ENCODE measurements at places on chromosomes 11 and 22.

- no peak for DNase-seq
Measured at GRCh38 chr22:36925388-36926290, 12.2 kb downstream of the CSF2RB start.

- DNase-seq = no peak
Measured at GRCh38 chr11:61948505-61948904, 1.6 kb upstream of the BEST1 start.

- no peak for DNase-seq
Measured at GRCh38 chr11:62024936-62025486, 57.6 kb upstream of the FTH1 start.

DNA sequence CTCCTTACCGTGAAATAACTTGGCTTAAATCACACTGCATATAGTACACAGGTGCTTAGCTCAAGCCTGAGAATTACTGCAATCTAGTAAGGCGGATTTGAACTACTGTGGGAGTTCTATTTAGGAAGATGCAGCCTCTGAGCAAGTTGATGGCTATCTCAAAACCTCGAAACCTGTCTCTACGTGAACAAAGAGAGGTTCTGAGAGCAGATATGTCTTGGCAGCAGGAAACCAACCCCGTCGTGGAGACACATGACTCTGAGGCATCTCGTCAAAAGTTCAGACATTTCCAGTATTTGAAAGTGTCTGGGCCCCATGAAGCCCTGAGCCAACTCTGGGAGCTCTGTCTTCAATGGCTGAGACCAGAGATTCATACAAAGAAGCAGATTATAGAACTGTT, 5.9 kb downstream of the ZNF215 start:
- no peak for DNase-seq

DNA sequence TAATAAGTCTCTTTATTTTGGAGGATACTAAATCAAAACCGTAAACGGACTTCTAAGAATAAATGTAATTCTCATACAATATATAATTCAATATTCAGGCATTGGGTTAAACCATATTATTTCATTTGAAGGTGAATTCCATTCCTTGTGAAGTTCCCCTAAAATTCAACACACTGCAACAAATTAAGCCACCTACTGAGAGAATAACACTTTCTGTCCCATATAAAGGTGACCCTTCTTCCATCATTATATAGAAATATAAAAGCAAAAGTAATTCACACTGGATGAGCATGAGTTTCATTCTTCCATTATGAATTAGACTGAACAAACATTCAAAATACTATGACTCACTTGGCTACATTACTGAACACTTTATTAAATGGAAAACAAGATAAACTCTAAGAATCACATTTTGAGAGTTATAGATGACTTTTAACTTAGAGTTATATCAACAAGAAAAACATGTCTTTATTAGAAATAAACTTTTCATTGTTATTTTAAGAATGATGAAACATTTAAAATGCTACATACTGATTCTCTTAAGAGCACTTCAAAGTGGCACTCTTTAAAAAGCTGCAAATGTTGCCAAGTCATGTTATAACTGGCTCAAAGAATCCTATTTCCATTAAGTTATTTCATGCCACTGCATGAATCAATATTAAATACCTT, 2.8 kb downstream of the SESN3 start:
- no peak for DNase-seq

DNA sequence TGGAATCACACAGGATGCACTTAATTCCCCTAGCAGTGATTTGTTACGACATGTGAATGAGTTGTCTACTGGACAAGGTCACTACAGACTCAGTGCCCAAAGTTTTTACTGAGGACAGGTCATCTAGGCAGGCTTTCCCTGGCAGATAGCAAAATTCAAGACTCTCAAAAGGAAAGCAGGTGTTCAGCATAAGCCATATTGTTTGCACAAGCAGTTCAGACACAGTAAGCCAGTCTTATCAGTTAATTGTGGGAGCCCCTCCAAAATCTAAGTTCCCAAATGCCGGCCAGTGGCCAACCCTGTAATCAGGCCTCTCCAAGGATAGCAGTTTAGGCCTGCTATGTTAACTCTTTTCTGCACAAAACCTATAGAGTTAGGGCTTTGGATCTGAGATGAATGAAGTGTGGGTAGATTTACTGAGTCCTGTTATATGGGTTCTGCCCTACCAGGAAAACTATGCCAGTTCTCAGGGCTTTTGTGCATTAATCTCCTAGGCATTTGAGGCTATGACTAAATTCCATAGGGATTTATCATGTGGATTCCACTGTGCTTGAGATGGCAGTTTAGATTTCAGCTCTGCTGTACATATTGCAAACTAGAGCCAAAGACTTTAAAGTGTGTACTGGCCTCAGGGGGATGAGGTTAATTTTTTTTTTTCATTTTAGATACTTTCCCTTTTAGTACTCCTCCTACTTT, 4.8 kb upstream of the ARHGEF12 start:
- no peak for DNase-seq

- no peak for DNase-seq
Measured at GRCh38 chr11:34936945-34937629, 20.7 kb downstream of the PDHX start.

DNA sequence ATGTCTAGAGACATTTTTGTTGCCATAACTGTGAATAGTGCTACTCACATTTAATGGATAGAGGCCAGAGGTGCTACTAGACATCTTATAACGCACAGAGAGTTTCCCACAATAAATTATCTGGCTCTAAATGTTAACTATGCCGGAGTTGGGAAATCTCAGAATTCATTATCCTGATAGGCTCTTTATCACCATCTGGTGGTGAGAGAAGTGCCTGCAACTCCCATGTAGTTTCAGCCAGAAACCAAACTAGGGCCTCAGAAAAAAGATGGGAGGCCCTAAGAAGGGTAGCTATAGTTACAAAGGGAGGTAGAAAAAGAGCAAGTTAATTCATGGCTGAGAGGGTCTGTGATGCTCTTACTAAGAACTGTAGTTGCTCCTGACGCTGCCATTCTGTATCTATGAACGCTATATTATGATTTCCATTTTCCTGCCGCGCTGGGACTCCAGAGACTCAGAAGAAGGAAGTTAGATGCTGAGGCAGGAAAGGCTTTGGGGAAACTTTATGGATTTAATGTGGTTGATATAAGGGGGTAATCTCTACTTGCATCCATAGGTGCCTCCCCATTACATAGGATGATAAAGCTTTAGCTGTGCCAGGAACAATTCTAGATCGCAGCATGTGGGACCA, 22.9 kb upstream of the MRPL17 start:
- DNase-seq = peak; percentile 16

DNA sequence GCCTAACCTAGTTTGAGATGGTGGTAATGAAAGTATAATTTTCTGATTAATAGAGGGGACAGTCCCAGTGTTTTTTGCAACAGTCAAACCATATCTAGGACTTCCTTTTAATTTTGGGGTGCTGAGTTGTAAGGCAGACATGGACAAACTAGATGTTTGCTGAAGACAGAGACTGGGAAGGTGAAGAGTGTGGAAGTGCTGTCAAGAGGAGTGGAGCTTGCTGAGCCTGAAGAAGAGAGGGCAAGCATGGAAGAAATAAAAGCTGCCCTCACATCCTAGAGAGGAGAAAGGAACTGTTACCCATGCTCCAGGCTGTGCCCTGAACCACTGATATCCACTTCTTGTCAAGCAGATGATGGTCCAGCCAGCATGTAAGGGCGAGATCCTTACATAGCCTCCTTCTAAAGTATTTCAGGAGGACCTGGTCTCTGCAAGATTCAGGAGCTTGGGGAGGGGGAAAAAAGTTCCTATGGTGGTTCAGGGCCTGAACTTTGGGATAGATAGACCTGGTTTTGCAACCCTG, 51.4 kb downstream of the PRR5L start:
- no peak for DNase-seq

DNA sequence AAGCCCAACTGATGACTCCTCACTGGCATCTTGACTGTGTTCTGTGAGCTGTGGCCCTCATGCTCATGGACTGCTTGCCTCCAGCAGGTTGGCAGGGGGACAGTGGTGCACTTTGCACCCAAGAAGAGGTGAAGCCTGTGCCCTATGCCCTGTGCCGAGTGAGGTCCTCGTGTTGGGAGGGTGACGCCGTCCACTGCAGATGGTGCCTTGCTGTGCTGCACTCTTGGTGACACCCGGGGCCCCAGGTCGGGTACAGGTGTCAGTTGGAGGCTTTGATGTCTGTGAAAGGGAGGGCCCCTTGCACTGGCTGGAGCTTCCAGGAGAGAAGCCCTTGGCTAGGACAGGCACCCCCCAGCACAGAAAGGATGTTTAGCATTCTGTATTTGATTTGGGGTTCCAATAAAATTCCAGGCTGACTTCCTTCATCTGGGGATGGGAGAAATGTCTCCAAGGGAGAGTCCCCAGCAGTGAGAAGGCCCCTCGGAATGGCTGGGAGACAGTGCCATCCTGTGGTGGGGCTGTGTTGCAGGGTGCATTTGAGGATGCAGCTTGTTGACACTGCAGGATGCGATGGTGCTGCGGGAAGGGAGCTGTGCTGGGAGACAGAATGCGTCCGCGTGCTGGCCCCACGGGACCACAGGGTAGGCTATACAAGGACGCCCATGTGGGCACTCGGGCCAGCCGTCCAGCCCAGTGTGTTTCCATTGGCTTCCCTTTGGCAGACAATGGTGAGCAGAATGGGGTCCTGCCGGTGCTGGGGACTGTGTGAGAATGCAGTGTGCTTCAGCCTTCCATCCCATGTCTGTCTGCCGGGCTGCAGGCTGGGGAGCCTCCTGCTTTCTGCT, 2.5 kb upstream of the ZDHHC8 start:
- peak; percentile 52 for DNase-seq

DNA sequence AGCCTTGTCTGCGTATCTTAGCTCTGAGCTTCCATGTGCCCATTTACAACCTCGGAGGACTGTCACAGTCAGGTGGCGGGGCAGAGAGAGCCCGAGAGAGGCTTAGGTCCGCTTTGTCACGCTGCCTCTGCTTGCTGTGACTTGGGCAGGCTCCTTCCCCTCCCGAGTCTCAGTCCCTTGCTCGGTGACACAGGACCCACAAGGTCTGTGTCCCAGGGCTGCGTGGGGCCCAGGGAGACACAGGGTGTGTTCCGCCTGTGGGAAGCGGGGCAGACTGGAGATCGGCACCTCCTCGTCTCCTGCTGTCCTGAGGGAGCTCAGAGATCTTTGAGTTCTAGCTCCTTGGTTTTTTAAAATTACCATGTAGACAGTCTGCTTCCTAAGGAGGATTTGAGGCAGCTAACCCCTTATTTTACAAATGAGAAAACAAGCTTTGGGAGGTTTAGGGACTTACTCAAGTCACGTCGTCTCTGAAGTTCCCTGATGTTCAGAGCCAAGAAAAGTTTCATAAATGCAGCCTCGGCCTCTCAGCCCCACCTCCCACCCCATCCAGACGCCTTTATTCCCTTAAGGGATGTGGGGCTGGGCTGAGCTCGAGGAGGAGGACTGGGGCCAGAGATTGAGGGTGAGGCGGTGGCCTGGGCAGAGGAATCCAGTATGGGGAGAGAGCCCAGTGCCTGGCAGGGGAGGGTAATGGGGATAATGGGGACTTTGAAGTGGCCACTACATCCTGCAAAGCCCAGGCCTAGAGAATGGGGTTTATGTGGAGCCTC, 103.6 kb downstream of the NECTIN1 start:
- no peak for DNase-seq

Data from T follicular helper cell (primary cell).